ENCODE measurements at places on chromosomes 7 and 10.

GRCh38 chr7:47310020-47310419 is 271.9 kb downstream of the TNS3 start:
- DNase-seq = no peak
- no peak overlapping the region for H3K4me3 ChIP-seq
- H3K36me3 ChIP-seq = peaks cover 3% of the 10 kb centered on the region

DNA sequence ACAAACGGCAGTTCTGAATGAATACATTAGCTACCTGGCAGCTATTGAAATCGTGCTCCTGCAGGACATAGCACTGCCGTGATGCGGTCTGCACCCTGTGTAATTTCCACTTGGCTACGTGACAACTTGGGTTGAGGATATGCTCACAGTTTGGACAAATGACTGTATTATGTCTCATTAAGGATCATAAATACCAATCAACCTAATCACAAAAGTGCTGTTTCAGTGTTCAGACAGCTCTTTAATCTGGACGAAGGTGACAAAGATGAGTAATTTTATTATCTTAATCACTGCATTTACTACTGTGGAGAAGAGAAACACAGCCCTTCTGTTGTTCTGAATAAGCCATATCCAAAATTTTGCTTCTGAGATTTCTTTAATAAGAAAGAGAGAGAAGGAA is 210.8 kb upstream of the PFKP start:
- no peak overlapping the region for H3K27ac ChIP-seq
- no peak for DNase-seq
- no peaks in the 10 kb centered on the region for H3K4me1 ChIP-seq

GRCh38 chr10:102396317-102396650 is 779 bp downstream of the NFKB2 start:
- H3K4me1 ChIP-seq = peaks cover 47% of the 10 kb centered on the region
- H3K27ac ChIP-seq = peak overlapping the region; percentile 93

- H3K36me3 ChIP-seq = peaks cover 26% of the 10 kb centered on the region
- H3K4me3 ChIP-seq = no peak overlapping the region
- H3K27me3 ChIP-seq = no peaks in the 10 kb centered on the region
- peak overlapping the region; percentile 68 for H3K27ac ChIP-seq
- DNase-seq = peak; percentile 81
Measured at GRCh38 chr7:43872406-43873110, 3.2 kb upstream of the MRPS24 start.

DNA sequence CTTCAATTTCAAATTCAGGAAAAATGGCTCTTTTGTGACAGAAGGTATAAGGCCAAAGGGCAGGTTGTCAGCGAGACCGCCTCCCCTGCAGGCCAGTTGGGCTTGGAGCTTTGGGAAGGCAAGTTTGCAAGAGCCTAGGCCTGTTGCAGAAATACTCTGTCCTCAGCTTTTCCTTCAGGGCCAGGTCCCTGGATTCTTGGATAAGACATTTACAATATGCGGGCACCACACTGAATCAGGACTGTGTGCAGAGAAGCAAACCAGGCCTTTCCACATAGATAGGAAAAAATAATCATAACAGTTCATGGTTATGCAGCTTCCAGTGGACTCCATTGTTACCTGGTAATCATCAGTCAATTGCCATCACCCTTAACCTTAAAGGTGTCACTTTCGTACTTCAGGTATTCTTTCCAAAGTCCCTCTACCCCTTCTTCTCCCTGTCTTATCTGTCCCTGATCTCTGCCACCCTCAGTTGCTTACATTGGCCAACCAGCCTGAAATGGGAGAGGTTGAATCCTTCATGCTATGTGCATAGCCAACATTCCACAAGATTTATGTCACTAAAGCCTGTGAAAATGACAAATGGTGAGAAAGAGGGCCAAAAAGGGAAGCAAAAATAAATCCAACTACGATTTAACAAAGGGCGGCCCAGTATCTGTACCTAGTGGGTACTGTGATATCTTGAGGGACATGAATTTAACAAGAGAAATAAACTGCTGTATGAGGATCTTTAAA is 304.5 kb upstream of the NFE2L3 start:
- no peaks in the 10 kb centered on the region for H3K36me3 ChIP-seq
- DNase-seq = no peak
- H3K4me1 ChIP-seq = peaks cover 99% of the 10 kb centered on the region
- no peak overlapping the region for H3K4me3 ChIP-seq
- H3K27ac ChIP-seq = peak overlapping the region; percentile 83

GRCh38 chr7:108246227-108246837 is 116.2 kb upstream of the LAMB4 start:
- H3K27ac ChIP-seq = no peak overlapping the region
- no peaks in the 10 kb centered on the region for H3K36me3 ChIP-seq
- DNase-seq = no peak

- no peaks in the 10 kb centered on the region for H3K27me3 ChIP-seq
- no peak for DNase-seq
- no peaks in the 10 kb centered on the region for H3K36me3 ChIP-seq
- no peaks in the 10 kb centered on the region for H3K4me1 ChIP-seq
- no peak overlapping the region for H3K27ac ChIP-seq
Measured at GRCh38 chr10:6558272-6558671, 21.8 kb downstream of the PRKCQ start.

GRCh38 chr10:61283066-61283465 is 170.1 kb downstream of the TMEM26 start:
- no peak overlapping the region for H3K27ac ChIP-seq
- H3K4me1 ChIP-seq = no peaks in the 10 kb centered on the region
- DNase-seq = no peak

DNA sequence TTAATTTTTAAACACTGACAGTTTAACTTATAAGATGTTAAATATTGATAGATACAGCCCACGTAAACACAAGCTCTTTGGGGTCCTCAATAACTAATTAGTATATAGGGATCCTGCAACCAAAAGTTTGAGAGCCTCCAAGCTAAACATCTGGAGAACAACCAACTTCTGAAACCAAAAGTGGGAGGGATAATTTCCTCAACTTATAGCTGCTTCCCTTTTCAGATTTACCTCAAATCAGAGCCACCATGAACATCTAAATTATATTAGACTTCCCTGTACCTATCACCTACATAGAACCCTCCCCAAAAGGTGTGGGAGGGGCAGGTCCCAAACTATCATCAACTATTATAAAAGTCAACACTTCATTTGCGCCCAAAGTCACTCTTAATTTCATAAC is 8.6 kb downstream of the PSAP start:
- no peak overlapping the region for H3K4me3 ChIP-seq
- peaks cover 6% of the 10 kb centered on the region for H3K36me3 ChIP-seq
- DNase-seq = no peak
- no peak overlapping the region for H3K27ac ChIP-seq
- peaks cover 61% of the 10 kb centered on the region for H3K4me1 ChIP-seq

- H3K36me3 ChIP-seq = peaks cover 23% of the 10 kb centered on the region
- no peaks in the 10 kb centered on the region for H3K27me3 ChIP-seq
- no peak for DNase-seq
- H3K4me1 ChIP-seq = no peaks in the 10 kb centered on the region
Measured at GRCh38 chr7:141679014-141679413, 23.0 kb downstream of the DENND11 start.

DNA sequence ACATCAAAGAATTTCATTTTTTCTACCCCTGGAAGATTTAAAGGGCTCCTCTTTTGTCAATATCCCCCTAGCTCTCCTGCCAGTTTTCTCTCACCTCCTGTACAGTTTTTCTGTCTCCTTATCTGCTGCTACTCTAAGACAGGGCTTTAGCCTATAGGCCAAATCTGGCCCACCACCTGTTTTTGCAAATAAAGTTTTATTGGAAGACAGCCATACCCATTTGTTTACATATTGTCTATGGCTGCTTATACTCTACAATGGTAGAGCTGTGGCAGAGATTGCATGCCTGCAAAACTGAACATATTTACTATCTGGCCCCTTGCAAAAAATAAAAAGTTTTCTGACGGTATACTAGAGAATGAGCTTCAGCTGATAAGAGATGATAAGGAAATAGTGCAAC is 37.4 kb upstream of the GARS1 start:
- no peaks in the 10 kb centered on the region for H3K27me3 ChIP-seq
- H3K36me3 ChIP-seq = peaks cover 21% of the 10 kb centered on the region
- H3K4me1 ChIP-seq = peaks cover 3% of the 10 kb centered on the region

- no peak overlapping the region for H3K4me3 ChIP-seq
- no peak overlapping the region for H3K27ac ChIP-seq
- no peaks in the 10 kb centered on the region for H3K27me3 ChIP-seq
- no peaks in the 10 kb centered on the region for H3K36me3 ChIP-seq
- no peak for DNase-seq
Measured at GRCh38 chr7:83588602-83589240, 60.2 kb downstream of the SEMA3E start.

- H3K27me3 ChIP-seq = no peaks in the 10 kb centered on the region
- no peak for DNase-seq
- no peak overlapping the region for H3K4me3 ChIP-seq
- H3K4me1 ChIP-seq = peaks cover 12% of the 10 kb centered on the region
- peak overlapping the region; percentile 44 for H3K27ac ChIP-seq
Measured at GRCh38 chr7:41573015-41573414, 129.9 kb downstream of the INHBA start.

GRCh38 chr7:2019711-2020511 is 212.8 kb downstream of the MAD1L1 start:
- H3K36me3 ChIP-seq = peaks cover 3% of the 10 kb centered on the region
- DNase-seq = peak; percentile 68
- H3K4me3 ChIP-seq = peak overlapping the region; percentile 20
- no peaks in the 10 kb centered on the region for H3K27me3 ChIP-seq
- H3K4me1 ChIP-seq = no peaks in the 10 kb centered on the region

GRCh38 chr10:131176907-131177306 is 134.6 kb downstream of the TCERG1L start:
- H3K36me3 ChIP-seq = no peaks in the 10 kb centered on the region
- peaks cover 7% of the 10 kb centered on the region for H3K27me3 ChIP-seq
- no peaks in the 10 kb centered on the region for H3K4me1 ChIP-seq
- H3K27ac ChIP-seq = no peak overlapping the region
- no peak overlapping the region for H3K4me3 ChIP-seq

DNA sequence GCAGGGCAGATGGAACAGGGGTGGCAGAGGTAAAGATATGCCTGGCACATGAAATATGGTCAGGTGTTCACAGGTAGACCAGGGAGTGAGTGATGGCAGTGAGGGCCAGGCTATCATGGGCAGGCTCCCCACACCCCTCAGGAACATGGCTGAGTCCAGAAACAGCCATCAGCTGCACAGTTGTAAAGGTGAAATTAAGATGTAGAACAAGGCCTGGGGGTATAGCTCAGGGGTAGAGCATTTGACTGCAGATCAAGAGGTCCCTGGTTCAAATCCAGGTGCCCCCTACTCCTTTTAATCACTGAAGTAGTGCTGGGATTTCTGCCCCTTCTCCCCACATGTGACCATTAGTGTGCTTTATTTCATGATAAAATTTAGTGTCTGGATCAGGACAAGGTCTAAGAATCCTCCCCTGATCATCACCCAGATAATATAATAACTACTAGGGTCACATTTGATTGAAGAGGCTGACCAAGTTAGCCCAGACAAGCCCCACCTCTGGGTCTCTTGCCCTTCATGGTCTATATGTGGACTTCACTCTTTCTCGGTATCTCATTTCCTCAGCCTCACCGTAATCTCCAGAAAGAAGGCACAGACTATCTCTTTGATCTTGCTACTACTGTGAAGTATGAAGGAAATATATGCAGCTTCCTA is 69.0 kb downstream of the ZNF783 start:
- DNase-seq = no peak
- no peak overlapping the region for H3K27ac ChIP-seq
- H3K4me1 ChIP-seq = no peaks in the 10 kb centered on the region
- no peaks in the 10 kb centered on the region for H3K27me3 ChIP-seq

GRCh38 chr7:75667938-75668337 is 70.8 kb downstream of the HIP1 start:
- H3K27ac ChIP-seq = no peak overlapping the region
- no peak overlapping the region for H3K4me3 ChIP-seq
- H3K4me1 ChIP-seq = peaks cover 10% of the 10 kb centered on the region
- H3K27me3 ChIP-seq = no peaks in the 10 kb centered on the region
- H3K36me3 ChIP-seq = no peaks in the 10 kb centered on the region
- no peak for DNase-seq

GRCh38 chr10:1264001-1264400 is 207.8 kb downstream of the WDR37 start:
- DNase-seq = no peak
- no peaks in the 10 kb centered on the region for H3K27me3 ChIP-seq
- H3K27ac ChIP-seq = no peak overlapping the region
- H3K4me3 ChIP-seq = no peak overlapping the region
- no peaks in the 10 kb centered on the region for H3K4me1 ChIP-seq

DNA sequence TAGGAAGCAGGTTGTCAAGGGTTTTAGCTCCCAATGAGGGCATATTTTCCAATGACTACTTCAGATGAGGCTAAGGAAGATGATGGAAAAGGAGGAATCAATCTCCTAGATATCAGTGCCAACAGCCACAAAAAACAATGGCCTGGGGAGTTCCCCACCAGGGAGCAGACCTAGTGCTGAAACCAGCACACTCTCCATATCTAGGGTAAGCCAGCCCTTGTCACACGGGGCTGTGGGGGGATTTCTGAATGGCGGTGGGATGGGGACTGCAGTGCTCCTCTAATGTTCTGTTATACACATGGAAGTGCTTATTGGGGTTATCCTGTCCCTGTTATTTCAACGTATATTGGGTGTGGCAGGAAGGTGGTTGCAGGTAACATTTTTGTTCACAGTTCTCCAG is 18.5 kb downstream of the EPC1 start:
- no peak overlapping the region for H3K4me3 ChIP-seq
- H3K27ac ChIP-seq = no peak overlapping the region
- no peaks in the 10 kb centered on the region for H3K27me3 ChIP-seq
- H3K36me3 ChIP-seq = no peaks in the 10 kb centered on the region

DNA sequence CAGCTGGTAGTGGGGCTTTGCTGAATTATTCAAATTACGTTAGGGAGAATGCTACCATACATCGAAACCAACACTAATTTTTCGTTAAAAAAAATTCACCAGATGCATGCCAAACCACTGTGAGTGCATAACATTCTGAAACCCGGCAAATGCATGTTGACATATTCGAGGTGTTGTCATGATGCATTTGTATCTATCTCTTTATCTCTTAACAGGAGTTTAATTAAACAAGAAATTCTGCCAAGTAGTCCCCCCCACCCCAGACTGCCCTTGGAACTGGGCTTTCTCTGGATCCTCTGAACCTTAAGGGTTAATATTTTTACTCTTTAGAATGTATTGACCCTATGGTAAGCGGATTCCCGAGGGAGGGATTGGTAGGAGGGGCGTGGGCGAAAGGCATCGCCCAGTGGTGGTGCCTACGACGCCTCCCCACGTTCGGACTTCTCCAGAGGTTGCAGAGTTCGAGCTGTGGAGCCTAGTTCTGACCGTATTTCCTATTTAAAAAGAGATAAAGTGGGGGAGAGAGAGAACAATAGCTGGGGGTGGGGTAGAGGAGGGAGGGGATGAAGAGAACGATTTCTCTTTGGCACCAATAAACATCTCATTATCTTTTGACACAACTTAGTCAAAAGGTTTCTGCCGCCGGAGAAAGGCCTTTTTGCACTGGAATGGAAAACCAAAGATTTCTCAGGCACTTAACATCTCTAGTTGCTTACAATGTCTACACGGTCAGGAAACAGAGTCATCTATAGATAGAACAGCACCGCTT is 7.2 kb downstream of the DLX6 start:
- H3K27me3 ChIP-seq = peaks cover 3% of the 10 kb centered on the region
- peaks cover 12% of the 10 kb centered on the region for H3K4me1 ChIP-seq
- DNase-seq = no peak
- H3K36me3 ChIP-seq = no peaks in the 10 kb centered on the region
- H3K4me3 ChIP-seq = no peak overlapping the region
